HT1080 (cell line): ENCODE measurements at places on chromosomes 2 and 18. TPM values are rescaled to one million over a fixed set of nuclear protein-coding genes. Genes with fewer than 3 reads are reported as not detected.
A peak's percentile ranks its signal among the peaks of the same experiment; 100 is the strongest.

HOXD10 gene
- total RNA-seq, result 8.6 and 10.5 TPM in 2 replicates

GRCh38 chr2:177728399-177728765, 335.8 kb downstream of the AGPS start:
- DNase-seq, result no peak

LAMA1 gene
- 12.2 and 12.6 TPM in 2 replicates for total RNA-seq

- no peak for DNase-seq
Measured at GRCh38 chr2:88048541-88048940, 7.0 kb downstream of the KRCC1 start.

DNA sequence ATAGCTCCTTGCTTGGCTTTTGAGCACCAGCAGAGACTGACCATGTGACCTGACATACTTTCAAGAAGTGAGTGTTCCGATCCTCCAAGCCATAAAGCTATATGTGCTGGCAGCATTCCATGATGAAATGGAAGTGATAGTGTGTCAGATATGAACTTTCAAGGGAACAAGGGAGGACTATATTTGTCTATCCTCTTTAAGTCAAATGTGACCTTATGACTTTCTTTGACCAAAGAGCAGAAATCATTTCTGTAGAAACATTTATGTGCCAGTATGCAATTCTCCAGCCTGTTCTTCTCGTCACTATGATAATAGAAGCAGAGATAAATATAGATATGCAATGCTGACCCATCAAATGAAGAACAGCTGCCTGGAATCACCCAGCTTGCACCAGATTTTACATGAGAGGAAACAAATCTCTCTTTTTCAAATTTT, 14.4 kb downstream of the HYCC2 start:
- DNase-seq, result no peak

- DNase-seq, result no peak
Measured at GRCh38 chr2:162320864-162321517, 2.5 kb upstream of the IFIH1 start.

DNA sequence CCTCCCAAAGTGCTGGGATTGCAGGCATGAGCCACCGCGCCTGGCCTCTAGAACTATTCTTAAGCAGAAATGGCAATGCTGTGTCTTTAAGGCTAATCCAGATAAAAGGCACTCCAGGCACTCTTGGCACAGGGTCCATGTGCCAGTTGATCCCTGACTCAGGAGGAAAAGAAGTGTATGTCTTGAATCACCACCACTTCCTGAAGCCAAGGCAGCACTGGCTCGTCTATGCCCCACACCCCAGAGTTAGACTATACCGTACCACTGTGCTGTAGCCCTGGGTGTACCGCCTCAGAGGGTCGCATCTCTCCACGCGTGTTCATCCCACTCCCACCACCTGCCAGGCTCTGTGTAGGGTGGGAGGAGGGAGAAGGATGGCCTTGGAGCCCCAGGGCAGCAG, 9.0 kb downstream of the TNFRSF11A start:
- peak; percentile 95 for DNase-seq
